ENCODE measurements at places on chromosomes 11 and 22.
A peak's percentile ranks its signal among the peaks of the same experiment; 100 is the strongest.

GRCh38 chr22:19951346-19951745 lies 9.7 kb upstream of the TXNRD2 start:
- DNase-seq = no peak

- DNase-seq = no peak
Measured at GRCh38 chr11:1997755-1998154, at the start of gene H19. H19 (minus strand) TSS chr11:1997842.

DNA sequence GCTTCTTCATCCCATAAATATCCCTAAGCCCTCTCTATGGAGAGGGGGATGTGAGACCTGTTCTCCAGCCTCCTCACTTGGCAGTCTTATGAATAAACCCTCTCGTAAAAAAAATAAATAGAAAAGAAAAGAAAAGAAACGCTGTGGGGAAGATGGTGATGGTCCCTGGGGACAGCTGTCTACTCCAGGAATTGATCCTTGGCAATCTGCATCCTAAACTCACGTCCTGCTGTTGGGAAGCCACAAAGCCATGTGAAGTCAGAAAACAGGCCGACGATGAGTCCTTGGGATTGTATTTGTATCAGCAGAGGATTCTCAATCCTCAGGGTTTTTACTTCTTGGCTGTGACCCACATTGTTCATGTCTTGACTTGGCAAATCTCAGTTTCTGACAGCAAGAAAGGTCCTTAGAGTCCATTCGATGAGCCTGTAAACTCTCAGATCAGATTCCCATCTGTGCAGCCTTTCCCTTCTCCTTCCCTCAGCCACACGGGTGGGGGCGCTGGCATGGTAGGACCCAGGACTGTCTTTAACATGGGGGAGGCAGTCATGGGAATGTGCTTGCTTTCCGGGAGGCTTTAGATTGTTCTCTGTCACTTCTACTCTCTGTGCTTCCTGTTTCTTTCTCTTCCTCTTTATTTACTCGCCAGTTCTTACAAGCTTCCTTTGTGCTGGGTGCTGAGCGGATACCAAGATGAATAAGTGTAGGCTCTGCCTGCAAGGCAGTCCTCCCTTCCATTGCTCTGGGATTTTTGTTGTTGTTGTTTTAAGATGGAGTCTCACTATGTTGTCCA lies 24.9 kb downstream of the TCP11L1 start:
- DNase-seq = peak; percentile 72

GRCh38 chr11:131235328-131236298 lies 134.8 kb upstream of the NTM start:
- no peak for DNase-seq

DNA sequence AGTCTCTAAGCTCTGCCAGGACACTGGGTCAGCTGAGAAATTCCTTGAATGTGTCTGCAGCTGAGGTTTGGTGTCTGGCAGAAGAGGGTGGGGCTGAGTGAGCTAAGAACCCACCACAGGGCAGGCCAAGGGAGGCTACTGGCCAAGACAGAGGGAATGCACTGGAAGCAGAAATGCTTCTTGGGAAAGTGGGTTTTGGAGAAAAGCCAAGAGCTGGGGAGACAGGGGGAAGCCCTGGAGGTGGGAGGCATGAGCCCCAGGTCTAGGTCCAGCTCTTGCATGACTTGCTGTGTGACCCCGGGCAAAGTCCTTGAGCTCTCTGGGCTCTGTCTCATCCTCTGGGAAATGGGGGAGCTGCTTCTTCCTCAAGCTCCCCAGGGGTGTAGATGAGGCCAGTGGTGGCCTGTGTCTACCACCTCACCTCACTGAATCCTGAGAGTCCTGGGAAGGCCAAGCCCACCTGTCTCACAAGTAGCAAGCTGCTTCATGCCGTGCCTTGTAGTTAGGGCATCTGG lies 2.3 kb downstream of the MMP11 start:
- no peak for DNase-seq

DNA sequence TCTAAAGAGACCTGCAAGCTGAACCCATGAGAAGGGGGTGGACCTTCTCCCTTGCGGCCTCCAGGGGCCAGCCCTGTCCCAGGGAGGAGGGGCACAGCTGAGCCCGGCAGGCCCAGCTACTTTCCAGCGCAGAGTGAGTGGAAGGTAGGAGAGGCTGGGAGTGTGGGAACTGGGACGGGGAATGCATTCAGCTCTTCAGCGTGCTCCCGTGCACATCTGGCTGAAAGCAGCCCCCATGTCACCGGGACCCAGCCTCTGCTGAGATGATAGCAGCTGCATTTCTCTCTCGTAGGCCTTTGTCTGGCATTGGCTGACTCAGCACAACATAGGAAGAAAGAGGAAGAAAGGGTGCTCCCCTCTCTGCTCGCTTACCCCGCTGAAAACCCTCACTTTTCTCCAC lies 951.5 kb downstream of the TBC1D22A start:
- no peak for DNase-seq

DNA sequence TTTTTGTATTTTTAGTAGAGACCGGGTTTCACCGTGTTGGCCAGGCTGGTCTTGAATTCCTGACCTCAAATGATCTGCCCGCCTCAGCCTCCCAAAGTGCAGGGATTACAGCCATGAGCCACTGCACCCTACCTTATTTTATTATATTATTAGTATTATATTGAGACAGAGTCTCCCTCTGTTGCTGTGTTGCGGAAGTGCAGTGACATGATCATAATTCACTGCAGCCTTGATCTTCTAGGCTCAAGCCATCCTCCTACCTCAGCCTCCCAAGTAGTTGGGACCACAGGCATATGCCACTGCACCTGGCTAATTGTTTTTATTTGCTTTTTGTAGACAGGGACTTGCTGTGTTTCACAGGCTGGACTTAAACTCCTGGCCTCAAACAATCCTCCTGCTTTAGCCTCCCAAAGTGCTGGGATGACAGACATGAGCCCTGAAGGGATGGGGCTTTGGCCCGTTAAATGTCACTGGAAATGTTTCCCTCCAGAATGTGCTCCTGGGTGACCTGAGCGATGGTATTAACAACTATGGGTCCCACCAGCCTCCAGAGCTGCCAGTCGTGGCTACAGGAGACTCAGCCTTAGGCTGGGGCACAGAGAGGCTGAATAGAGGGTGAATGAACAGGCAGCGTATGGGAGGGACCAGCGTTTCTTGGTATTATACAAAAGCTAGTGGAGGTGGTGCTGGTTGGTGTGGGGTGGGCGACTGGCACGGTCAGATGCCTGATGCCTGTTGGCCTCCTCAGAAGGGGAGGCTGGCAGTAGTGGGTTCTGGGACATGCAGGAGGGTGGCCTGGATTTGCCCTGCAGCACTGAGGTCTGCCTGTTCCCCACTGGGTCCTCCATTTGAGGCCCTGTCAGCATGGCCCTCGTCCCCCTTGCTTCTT lies 7.3 kb downstream of the TANGO2 start:
- DNase-seq = peak; percentile 32

- peak; percentile 77 for DNase-seq
Measured at GRCh38 chr11:77407613-77408012, 66.3 kb downstream of the PAK1 start.

DNA sequence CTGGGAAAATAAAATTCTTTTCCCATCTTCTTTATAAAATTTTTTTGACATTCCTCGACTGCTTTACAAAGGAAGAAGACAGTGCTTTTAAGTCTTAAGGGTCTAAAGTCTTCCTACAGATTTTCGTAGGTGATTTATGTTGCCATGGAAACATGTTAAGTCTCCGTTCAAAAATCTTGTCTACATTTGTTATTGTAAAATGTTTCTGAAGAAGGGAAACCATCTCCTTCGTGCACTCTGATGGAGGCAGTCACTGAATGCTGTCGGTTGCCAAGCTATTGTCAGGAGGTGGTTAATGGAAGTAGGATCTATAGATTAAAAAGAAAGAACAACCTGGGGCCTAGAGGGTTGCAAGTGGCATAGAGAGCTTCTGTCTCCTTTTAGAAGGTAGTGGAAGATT lies 52.6 kb downstream of the MAP6 start:
- no peak for DNase-seq

GRCh38 chr11:69311767-69312385 lies 17.9 kb downstream of the MYEOV start:
- no peak for DNase-seq

DNA sequence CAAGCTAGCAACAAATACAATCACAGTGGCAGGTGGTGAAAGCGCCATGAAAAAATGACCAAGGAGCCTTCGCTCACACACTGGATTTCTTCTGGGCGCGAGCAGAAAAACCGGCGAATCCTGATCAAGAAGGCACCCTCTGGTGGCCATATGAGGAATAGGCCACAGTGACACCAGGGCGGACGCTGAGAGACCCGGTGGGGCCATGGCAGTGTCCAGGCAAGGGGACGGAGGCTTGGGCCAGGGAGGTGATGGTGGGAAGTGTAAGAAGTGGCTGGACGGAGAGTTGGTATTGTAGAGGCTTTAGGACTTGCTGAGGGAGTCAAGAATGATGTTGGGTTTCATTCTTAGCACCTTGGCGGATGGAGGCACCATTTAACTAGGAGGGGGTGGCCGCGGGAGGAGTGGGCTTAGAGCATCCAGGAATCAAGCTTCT lies 16.9 kb upstream of the RAC2 start:
- DNase-seq = peak; percentile 83

- DNase-seq = no peak
Measured at GRCh38 chr22:48436201-48436931, 1391.3 kb downstream of the BRD1 start.

- DNase-seq = no peak
Measured at GRCh38 chr11:19853920-19854319, 141.3 kb downstream of the NAV2 start.

DNA sequence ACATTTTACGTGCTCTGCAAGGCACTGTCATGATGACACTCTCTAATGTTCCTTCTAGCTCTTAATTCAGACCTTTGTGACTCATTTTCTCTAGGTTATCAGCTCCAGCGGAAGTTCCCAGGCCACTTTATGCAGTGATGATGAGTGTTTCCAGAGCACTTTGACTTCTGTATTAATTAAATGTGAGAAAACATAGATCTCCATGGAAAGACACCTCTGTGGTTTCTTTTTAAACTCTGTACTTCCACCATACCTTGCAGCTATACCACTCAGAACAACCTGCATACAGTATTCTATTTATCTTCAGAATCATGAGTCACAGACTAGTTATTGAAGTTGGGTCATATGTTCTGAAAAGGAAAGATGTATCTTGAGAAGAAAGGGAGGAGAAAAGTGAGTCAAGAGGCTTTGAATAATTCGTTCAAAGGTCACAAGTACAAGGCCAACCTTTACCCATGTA lies 175.6 kb upstream of the TENM4 start:
- no peak for DNase-seq

- no peak for DNase-seq
Measured at GRCh38 chr11:69396051-69396947, 85.2 kb upstream of the LINC01488 start.

GRCh38 chr11:2580061-2580421 lies 119.8 kb downstream of the KCNQ1OT1 start:
- no peak for DNase-seq

- no peak for DNase-seq
Measured at GRCh38 chr11:92531065-92531739, 306.6 kb downstream of the FAT3 start.

DNA sequence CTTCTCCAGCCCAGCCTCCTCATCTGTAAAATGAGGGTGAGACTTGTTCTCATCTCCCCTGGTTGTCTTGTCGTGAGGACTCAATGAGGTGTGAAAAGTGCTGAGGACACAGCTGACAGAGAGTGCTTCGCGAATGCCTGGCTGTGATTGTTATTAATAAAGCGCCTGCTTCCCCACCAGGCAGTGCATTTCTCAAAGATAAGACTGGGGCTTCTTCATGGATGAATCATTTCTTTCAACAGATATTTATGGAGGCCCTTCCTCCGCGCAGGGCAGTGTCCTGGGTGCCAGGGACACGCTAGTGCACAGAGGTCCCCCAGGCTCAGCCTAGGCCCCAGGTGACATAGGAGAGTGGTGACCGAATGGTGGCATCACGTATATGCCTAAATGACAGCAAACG lies 34.3 kb upstream of the SHISAL1 start:
- no peak for DNase-seq

DNA sequence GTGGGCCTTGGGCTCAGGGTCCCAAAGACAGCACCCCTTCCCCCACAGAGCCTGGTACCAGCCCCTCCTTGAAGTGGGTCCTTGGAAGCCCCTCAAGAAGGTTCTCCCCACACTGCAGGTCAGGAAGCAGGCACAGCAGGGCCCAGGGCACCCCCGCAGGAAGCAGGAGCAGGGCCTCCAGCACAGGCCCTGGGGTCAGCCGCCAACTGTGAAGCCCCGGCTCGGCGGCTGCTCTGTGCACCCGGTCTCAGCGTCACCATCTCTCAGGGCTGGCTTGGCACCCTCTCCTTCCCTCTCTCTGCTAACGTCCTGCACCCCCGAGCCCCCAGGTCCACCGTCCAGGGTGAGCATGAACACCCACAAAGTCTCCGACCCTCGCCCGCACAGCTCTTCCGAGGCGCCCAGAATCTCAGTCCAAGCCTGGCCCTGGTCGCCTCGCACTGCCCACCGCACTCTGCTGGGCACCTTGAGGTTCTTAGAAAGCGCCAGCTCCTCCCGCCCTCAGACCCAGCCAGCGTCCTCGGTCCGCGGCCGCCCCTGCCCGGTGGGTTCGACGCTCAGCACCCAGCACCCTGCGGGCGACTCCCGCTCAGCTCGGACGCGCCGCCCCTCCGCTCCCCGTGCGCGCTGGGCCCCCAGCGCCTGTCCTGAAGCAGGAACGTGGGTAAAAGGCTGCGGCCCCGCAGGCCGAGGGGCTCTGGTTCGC lies 1.4 kb upstream of the SIGIRR start:
- no peak for DNase-seq

GRCh38 chr11:109012991-109013390 lies 348.1 kb downstream of the DDX10 start:
- DNase-seq = no peak

DNA sequence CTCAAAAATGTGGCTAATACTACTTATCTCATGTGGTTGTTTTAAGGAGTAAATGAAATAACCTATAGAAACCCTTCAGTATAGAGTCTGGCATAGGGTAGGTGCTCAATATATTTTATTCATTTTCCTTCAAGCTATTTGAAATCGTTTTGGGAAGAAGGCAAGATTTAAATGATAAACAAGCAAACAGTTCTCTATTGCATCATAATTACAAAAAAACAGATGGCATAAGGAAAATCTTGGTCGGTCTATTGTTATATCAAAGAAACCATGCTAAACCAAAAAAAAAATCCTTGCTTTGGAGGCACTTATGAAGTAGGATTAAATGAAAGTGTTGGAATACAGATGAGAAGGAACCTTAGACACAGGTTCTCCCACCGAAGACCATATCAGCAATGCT lies 4.7 kb downstream of the ZNF202 start:
- DNase-seq = no peak
